ENCODE measurements at places on chromosomes 7 and 10. TPM values are rescaled to one million over a fixed set of nuclear protein-coding genes. Genes with fewer than 3 reads are reported as not detected.

DNA sequence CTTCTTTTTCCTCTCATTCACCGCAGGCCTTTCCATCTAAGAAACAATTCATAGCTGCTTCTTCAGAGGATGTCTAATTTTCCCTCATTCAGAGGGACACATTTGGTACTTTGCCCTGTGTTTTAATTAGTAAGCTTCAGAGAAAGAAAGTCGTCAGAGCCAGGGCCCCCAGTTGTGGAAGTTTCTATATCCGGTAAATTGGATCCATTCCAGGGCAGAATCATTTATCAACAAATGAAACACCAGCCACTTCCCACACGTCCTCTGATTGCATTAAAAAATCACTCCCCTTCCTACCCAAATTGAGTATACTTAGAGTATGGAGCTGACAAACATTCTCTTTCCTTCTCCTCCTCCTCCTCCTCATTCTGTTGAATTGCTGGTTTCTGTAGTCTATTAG is 205.8 kb upstream of the HDAC9 start:
- DNase-seq = no peak

- no peak for DNase-seq
These were observed 20.3 kb downstream of the BMS1 start for GRCh38 chr10:42802876-42803275.

DNA sequence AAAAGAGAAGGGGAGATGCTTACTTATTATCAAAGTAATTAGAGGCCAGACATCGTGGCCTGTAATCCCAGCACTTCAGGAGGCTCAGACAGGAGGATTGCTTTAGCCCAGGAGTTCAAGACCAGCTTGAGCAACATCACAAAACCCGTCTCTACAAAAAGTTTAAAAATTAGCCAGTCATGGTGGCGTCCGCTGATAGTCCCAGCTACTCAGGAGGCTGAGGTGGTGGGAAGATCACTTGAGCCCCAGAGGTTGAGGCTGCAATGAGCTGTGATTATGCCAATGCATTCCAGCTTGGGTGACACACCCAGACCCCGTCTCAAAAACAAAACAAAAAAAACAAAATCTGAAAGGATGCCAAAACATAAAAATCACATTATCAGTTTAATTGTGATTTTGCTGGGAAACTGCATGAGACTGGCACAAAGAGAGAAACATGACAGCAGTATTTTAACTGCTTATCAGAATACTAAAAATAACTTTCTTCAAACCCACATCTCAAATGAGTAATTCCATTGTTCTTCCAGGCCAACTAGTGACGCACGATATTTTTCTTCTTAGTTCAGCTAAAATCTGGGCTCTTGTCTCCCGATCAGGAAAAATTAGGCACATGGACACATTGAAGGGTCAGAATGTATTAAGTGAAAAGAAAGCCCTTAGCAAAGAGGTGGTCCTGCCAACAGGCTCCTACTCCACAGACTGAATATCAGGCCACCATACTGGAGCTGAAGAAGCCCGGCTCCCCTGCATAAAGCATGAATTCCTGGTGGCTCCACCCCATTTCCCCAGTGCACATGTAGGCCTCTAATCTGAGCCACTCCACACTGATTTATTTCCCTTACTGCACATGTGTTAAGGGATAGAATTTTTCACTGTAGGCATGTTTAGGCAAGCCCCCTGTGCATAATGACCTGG is 9.6 kb upstream of the CCM2 start:
- DNase-seq = no peak

DNA sequence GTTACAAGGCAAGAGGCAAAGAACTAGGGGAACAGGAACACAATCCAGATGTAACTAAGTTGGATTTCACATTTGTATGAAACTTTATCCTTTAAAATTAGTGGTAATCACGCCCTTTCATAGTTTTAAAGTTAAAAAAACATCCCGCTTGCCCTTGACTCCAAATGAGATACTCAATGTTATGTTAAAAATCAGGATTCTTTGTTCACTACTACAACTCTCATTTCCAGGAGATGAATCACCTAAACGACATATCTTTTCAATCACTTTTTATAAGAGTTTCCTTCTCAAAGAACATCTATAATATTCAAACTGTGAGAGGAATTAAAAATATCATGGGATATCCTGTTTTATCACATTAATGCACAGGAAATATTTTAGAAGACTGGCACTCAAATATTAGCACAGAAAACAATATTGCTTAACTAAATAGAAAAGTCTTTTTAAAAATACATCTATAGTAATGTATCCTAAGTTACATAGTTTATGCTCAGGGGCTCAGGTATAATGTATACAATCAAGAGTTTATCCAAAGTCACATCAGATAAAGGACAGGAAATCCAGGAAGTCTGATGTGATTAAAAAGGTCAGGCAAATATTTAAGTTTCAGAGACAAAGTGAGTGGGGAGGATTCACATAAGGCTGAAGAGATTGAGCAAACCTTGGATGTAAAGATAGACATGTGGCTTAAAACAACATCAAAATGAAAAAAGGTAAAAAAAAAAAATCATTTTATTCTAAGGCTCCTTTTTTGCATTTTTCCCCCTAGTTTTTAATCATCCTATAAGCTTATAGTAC is 41.9 kb downstream of the CADPS2 start:
- DNase-seq = no peak

The TDRD1 gene
- not detected for total RNA-seq

Data from Karpas-422 (cell line).